Right atrium auricular region (tissue), 2 donors: ENCODE measurements at places on chromosomes 4 and X. TPM values are rescaled to one million over a fixed set of nuclear protein-coding genes. Genes with fewer than 3 reads are reported as not detected.

GRCh38 chrX:22559506-22559905, 286.8 kb downstream of the CBLL2 start:
- no peak for DNase-seq

DNA sequence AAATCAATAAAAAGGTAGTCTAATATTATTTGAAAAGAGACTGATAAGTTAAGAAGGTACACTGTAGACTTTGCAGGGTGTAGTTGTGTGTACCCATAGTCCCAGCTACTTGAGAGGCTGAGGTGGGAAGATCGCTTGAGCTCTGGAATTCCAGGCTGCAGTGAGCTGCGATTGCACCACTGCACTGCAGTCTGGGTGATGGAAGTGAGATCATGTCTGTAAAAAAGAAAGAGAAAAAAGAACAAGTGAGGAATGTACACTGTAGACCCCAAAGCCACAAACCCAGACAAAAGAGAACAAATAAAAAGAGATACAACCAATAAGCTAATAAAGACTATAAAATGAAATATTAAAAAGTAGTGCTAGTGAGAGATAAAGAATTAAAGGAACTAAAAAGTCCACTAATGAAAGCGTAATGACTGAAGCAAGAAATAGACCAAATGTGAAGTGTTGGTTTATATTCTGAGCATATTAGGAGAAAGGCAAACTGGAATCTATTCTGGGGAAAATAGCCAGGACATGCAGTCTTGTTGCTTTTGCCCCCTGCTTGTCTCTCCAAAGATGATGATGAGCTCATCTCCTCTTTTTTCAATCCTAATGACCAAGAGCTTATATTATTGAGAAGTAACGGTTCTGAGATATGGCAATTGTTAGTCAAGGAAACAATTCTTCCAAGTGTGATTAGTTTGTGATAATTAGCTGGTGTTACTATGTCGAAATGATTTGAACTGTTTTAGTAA, 19.1 kb downstream of the GSX2 start:
- DNase-seq, result no peak

DNA sequence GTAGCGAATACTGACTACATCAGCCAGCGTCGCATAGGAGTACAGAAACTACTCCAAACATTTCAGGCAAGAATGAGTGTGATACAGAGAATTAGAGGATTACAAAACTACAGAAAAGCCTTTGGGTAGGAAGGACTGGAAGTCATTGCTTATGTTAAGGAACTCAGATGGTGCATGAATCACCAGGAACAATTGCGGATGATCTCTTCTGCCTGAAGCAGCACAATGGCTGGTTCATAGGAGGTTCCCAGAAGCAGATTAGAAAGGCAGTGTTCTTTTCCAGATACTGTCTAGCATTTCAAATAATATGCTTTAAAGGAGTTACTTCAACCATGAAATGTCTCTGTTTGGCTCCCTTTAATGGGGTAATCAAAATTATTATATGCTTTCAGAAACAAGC, 42.5 kb upstream of the MAP9 start:
- DNase-seq, result no peak

- DNase-seq, result no peak
Measured at GRCh38 chr4:681736-682451, 7.1 kb downstream of the SLC49A3 start.

DNA sequence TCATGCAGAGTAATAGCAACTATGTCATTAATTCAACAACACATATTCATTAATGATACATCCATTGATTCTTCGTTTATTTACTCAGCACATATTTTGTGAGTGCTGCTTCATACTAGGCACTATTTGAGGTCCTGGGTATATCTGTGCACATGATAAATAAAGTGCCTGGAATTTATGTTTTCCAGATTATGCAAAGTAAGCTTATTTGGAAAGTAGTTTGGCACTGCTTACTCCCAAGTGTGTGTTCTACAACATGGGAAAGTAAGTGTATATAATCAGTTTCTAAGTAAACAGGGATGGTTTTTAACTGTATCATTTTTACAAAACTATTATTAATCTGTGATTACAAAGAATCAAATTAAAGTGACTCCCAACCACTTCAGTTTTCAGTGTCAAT, 16.8 kb upstream of the EPGN start:
- no peak for DNase-seq

Gene ADH1C
- total RNA-seq, result 12.0 TPM

Gene CT45A5
- total RNA-seq, result not detected

Gene TLR10
- 0.08 TPM for total RNA-seq

Gene FAM199X
- total RNA-seq, result 12.2 TPM

Gene NXF2
- total RNA-seq, result not detected

Gene SSX3
- total RNA-seq, result not detected
